ENCODE measurements at places on chromosomes 7 and 10.

- no peak for DNase-seq
- no peaks in the 10 kb centered on the region for H3K4me1 ChIP-seq
- no peak overlapping the region for H3K4me3 ChIP-seq
- no peak overlapping the region for H3K27ac ChIP-seq
Measured at GRCh38 chr7:116340943-116341907, 130.9 kb downstream of the TES start.

GRCh38 chr10:8352171-8353075, 297.9 kb downstream of the GATA3 start:
- no peak overlapping the region for H3K4me3 ChIP-seq
- no peak for DNase-seq
- no peaks in the 10 kb centered on the region for H3K27me3 ChIP-seq
- no peaks in the 10 kb centered on the region for H3K36me3 ChIP-seq

GRCh38 chr10:87541114-87541513, 36.4 kb downstream of the MINPP1 start:
- DNase-seq, result no peak
- no peak overlapping the region for H3K27ac ChIP-seq
- no peaks in the 10 kb centered on the region for H3K27me3 ChIP-seq
- no peak overlapping the region for H3K4me3 ChIP-seq
- H3K4me1 ChIP-seq, result no peaks in the 10 kb centered on the region
- H3K36me3 ChIP-seq, result no peaks in the 10 kb centered on the region

- no peaks in the 10 kb centered on the region for H3K4me1 ChIP-seq
- H3K27me3 ChIP-seq, result no peaks in the 10 kb centered on the region
- H3K27ac ChIP-seq, result no peak overlapping the region
- no peak for DNase-seq
- no peak overlapping the region for H3K4me3 ChIP-seq
Measured at GRCh38 chr7:147885869-147886268, 704.7 kb upstream of the C7orf33 start.

All from esophagus squamous epithelium (tissue), 5 donors.